Amygdala (tissue), 56 donors: ENCODE measurements at places on chromosomes 2 and 18.

- DNase-seq, result no peak
Measured at GRCh38 chr2:160144280-160144990, 55.6 kb downstream of the ITGB6 start.

DNA sequence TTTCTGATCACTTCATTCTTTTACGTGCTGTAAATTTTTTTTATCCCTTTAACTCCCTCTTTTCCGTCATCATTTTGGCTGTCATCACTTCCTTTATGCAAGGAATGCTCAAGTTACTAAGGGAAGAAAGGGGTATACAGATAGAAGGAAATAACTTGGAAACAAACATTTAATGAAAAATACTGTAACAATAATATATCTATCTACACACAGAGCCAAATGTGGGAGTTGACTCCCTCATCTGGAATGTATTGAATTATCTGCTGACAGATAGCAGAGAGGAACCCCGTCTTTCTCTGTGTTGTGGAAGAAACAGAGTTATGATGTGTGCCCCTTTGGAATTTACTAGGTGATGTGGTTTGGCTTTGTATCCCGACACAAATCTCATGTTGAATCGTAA lies 182.5 kb upstream of the NXPH2 start:
- DNase-seq, result no peak

DNA sequence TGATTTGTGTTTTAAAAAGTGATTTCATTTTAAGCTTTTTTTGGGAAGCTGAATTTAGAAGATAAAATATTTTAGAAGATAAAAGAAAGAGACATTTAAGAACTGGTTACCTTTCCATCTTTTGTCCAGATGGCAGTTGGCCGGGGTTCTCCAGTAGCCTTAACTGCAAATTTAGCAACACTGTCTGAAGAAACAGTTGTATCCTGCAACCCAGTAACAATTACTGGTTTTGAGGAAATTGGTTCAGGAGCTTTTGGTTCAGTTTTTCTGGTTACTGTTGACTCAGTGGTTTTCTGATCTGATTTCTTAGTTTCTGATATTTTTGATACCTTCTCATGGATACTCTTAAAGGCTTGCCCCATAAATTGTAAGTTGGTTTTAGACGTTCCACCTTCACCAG lies 49.9 kb downstream of the PLEKHA3 start:
- DNase-seq, result no peak

- no peak for DNase-seq
Measured at GRCh38 chr18:55038162-55038561, 78.9 kb upstream of the CCDC68 start.

GRCh38 chr18:394262-394986 lies 106.1 kb downstream of the COLEC12 start:
- DNase-seq, result no peak

DNA sequence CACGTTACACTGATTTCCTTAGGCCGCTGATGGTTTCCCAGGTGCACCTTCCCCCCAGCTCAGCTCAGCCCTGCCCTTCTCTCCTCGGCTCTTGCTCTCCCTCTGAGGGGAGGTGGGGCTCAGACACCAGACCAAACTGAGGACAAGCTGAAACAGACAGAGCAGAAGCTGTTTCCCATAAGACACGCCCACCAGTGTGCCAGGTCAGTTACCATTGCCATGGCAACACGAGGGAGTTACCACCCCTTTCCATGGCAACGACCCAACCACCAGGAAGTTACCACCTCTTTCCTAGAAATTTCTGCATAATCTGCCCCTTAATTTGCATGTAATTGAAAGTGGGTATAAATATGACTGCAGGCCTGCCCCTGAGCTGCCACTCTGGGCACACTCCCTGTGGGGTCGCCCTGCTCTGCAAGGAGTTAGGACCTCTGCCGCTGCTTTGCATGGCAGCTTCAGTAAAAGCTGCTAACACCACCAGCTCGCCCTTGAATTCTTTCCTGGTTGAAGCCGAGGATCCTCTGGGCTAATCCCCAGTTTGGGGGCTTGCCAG lies 120.9 kb upstream of the SMIM21 start:
- no peak for DNase-seq

DNA sequence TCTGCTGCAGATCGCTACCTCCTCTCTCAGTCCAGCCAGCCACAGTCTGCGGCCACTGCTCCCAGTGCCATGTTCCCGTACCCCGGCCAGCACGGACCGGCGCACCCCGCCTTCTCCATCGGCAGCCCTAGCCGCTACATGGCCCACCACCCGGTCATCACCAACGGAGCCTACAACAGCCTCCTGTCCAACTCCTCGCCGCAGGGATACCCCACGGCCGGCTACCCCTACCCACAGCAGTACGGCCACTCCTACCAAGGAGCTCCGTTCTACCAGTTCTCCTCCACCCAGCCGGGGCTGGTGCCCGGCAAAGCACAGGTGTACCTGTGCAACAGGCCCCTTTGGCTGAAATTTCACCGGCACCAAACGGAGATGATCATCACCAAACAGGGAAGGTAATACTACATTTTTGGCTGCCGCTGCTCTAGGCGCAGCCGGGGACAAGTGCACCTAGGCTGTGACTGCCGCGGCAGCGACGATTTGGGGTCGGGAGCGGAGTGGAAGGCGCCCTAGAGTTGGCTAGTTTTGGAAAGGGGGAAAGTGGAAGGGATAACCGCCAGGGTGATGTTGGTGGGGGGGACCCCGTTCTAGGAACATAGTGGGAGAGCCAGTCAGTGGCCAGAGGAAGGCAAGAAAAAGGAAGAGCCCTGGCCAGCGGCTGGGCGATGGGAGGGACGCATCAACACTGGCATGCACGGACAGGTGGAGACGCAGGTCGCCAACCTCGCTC lies 776 bp downstream of the TBR1 start:
- DNase-seq, result no peak

DNA sequence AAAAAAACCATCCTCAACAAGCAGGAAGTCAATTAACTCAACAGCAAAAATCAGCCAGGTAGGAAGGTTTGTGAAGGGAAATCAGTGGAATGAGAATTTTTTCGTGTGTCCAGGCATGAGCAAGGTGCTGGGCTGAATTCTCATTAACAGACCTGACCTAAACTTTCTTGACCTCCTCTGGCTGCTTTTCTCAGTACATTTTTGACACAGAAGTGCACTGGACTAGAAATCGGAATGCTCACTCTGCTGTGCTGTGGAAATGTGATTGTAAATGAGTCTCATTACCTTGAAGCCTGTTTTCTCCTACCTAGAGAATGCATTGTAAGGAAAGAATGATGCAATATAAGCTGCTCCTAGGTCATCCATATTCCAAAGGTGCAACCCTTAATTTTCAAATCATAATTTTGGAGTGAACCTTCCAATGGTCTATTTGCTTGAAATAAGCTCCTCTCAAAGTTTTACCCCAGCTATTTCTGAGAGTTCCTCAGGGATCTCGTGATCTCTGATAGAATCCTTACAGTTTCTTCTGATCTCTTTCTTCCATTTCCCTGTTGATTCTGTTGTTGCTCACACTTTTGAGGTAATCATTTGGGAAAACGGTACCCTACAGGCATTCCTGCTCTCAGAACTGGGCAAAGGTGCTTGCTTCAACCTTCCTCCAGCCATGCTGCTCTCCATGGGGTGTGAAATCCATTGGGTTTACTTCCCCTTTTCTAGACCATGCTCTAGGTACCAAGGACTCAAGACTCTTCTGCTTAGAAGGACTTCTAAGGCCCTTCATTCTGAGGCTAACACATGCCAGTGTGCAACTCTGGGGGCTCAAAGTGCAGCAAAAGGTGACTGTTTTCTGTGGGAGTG lies 104.9 kb upstream of the ITPRID2 start:
- no peak for DNase-seq

DNA sequence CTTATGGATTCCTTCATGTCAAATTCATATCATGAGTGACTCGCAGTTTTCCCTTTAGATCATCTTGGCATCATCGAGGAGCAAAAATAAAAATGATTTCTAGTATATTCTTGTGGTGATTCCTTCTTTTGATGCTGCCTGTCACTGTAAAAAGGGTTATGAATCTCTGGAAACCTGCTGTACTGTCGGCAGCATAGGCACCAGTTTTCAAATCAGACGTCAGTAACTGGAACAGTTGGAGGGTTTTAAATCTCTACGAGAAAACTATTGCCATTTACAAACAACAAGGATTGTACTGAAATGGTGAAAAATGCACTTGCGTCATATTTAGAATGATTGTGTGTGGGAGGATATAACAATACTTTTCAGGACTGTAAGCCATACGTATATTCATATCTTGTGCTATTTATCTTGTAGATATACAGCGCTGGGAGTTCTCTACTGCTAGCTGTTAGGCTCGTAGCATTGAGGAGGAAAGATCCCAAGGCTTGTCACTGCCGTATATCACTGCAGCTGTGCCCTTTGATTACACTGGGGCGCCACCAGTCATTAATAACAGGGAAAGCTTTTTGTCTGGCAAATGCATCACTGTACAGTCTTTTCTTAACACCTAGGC lies 320.7 kb downstream of the MTX2 start:
- no peak for DNase-seq

GRCh38 chr2:100004348-100004884 lies 138.0 kb downstream of the AFF3 start:
- no peak for DNase-seq

DNA sequence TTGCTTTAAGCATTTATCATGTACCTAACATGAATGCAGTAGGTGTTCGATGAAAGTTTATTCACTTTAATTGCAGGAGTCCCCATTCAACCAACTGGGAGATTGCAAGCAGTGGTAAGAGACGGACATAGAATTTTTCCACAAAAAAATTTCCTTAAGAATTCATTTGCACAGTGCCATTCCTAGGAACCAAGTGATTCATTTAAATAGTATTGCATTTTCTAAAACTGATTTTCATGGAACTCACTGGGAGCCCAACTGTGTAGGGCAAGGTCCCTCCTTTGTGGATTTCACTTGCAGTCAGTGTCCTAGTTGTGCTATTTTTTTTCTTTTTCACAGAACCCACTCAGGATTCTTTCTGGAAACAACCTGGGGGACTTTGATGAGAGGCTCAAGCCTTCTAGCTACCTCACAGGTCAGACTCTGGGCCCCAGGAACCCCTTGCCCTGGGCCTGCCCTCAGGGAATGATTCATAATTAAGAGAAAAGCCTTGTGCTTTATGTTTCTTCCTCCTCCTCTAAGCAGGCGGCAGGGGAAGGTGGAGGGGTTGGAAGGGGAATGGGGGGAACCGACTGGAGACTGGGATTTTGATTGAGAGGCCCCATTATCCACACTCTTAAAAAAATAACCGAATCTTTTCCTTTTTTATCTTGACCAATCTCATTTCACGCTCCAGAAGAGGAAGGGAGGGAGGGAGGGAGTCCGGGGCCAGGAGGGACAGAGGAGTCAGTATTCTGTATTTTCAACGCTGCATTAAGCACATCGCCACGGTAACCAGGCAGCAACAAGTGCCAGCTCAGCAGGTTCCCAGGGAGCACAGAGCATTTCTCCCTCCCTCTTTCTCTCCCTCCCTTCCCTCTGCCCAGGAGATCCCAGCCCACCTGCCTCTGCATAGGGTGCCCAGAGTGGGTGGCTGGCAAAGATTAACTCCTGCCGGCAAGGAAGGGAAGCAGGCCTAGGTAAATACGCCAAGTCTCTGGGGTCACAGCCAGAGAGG lies 51.8 kb downstream of the PSD4 start:
- no peak for DNase-seq

- DNase-seq, result no peak
Measured at GRCh38 chr18:23203891-23204432, 68.7 kb downstream of the CABLES1 start.

- no peak for DNase-seq
Measured at GRCh38 chr2:64854773-64855237, 134.4 kb upstream of the SLC1A4 start.
